ENCODE measurements at places on chromosomes 6 and 20.

DNA sequence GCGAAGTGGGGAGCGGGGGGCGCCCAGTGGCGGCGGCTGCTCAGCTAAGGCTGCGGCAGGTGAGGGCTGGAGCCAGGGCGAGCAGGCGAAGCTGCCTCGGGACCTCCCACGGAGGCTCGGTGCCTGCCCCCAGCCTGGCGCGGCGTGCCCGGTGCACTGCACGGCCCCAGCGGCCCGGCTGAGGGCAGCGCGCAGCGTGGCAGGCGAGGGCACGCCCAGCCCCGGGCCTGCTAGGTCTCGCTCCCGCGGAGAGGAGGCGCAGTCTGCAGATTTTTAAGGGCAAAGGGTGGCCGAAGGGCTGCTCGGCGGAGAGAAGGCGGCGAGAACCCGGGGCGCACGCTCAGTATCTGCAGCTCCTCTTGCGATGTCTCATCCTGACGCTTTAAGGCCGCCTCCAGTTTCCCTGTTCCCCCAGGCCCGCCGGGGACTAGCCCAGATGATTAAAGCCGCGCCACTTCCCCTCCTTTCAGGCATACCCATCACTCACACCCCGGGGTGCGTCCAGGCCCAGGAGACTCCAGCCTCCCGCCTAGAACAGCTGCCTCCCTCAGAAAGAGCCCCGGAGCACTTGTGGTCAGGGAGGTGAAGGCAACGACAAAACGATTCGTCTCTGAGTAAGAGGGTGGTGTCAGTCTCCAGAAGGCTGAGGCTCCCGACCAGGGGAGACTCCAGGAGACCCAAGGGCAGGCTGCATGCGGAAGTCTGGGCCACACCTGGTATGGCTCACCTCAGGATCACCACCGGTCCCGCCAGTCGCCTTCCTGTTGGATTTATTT lies at the start of gene FERMT1:
TSS of gene FERMT1 (minus strand) at position 158 of the 776 bp plus-strand sequence. CDS start 3,476 bp downstream, outside the sequence.
- DNase-seq, result peak; percentile 58

DNA sequence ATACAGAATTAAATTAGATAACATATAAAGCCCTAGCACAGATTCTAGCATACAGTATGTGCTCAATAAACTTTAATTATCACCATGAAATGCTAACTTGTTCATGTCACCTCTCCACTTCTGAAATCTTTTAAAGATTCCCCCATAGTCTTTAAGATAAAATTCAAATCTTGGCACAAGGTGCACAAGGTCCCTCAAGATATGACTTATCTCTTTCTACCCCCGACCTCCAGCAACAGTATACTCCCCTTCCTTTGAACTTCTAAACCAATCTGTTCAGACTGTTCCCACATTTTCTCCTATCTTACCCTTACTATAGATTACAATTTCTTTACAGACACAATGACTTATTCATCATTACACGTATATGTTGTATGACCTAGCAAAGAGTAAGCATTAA lies 29.0 kb downstream of the SEC63 start:
- DNase-seq, result no peak

DNA sequence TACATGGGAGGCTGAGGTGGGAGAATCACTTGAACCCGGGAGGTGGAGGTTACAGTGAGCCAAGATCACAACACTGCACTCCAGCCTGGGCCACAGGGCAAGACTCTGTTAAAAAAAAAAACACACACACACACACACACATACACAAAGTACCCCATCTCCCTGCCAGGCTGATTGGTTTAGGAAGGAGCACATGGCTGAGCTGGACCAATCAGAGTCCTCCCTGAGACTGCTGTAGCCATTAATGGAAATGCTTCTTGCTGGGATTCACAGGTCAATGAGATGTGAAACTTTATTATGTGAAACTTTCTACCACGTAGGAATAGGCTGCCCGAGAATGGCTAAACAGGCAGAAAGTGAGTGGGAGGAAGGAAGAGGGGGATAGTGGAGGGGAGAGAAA lies 2.9 kb downstream of the TREM1 start:
- DNase-seq, result no peak

DNA sequence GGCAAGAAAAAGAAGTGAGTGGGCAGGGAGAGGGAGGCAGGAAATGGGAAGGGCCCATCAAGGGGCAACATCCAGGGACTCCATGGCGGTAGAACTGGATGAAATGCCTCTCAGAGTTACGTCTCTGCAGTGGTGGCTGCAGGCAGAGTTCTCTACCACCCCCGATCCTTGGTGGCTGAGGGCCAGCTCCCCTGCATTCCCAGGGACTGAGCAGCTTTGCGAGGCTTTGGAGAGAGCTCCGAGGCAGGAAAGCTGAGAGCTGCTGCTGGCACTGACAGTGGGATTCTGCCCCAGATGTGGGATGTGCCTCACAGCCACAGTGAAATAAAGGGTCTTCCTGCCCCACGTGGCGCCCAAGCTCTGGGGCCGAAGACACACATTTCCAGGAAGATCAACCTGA lies 236.6 kb downstream of the SLC24A3 start:
- DNase-seq, result no peak

DNA sequence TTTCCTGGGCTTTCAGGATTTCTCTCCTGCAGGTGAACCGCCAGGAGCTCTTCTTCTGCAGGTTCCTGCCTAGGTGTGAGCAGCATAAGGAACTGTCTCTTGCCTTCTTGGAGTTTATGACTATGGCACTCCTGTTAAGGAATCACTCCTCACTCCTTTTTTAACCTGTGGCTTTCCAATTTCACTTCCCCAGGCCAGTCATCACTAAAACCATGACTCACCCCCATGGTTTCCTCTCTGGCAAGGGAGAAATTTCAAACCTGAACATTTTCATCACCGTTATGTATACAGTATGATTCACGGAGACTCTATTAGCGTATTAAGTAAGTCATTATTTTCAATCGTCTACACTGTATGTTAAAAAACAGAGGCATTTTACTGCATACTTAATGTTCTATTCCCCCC lies 78.2 kb upstream of the ARID1B start:
- no peak for DNase-seq

DNA sequence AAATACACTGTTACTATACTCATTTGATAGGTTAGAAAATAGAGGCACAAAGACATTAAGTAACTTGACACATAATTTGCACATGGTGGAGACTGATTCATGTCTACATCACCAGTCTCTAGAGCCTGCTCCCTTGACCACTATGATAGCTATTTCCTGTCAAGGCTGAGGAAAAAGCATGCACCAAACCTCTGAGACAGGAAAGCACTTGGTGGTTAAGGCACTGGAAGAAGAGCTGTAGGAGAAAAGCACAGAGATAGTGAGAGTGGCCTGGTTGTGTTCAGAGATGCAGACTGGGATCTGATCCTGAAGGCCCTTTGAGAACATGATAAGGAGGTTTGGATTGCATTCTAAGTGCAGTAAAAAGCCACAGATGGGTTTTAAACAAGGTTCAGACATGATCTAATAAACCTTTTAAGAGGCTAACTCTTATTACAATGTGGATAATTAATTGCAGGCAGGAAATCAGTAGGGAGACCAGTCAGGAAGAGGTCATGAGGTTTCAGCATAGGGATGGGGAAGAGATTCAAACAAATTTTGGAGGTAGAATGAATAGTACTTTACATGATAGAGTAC lies 168.9 kb downstream of the PHF3 start:
- DNase-seq, result no peak

DNA sequence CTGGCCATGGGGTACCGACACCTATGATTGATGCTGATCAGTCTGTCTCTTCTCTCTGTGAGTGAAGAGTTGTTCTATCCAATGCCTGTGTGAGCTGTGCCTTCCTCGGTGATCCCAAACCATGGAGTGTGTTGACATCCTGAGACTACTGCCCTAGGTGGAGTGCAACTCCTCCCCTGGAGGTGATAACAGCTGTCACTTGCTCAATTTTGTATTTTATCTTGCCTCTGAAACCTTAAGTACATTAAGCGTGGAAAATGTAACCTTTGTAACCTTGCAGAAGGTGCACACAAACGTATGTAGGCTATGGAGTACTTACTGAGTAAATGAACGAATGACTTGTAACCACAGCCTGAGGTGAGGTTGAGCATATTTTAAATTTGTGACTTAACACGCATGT lies 256.2 kb downstream of the FNDC1 start:
- DNase-seq, result no peak

DNA sequence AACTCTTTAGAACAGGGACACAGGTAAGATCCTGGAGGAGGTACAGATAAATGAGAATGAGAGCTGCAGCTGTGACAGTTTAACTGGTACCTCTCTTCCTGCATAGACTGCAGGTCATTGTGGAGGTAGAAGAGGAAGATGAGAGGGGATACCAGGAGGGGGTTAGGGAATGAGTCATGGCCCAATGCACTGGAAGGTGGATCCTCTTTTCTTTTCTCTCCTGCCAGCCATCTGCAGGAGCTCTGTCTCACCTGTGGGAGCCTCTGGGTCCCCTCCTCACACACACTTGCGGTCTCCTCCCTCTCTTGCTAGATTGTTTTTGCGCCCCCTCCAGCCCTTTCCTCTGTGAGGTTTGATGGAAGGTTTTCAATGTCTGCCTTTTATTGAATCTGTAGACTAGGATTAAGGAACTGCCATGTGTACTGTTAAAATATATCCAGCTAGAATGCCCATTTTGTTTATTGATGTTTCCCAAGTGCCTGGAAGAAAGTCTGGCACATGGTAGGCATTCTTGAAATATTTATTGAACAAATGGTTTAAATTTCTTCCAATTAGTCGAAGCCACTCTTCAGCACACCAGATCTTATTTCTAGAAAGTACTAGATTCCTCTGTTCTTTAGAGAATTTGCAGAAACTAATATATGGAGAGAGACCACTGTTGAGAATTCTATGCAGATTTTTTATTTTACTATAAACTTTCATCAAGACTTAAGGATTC lies 13.0 kb downstream of the C6orf163 start:
- no peak for DNase-seq

DNA sequence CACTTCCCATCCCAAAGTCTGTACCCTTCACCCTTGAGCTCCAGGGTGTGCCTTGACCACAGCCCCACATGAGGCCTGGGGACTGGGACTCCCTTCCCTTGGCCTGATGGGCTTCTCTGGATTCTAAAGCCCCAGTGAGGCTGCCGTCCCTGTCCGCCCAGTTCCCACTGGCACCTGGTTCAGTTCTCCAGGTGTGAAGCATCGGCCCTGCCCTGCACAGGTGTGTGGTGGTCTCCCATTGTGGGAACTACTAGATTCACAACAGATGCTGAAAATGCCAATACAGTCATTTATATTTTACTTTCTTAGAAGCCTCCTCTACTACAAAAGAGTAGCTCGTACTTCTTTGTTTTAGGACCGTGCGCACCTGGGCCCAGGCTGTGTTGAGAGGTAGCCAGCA lies 72.8 kb downstream of the TTLL2 start:
- DNase-seq, result no peak

GRCh38 chr20:58402827-58403226 lies 13.8 kb downstream of the VAPB start:
- DNase-seq, result no peak

DNA sequence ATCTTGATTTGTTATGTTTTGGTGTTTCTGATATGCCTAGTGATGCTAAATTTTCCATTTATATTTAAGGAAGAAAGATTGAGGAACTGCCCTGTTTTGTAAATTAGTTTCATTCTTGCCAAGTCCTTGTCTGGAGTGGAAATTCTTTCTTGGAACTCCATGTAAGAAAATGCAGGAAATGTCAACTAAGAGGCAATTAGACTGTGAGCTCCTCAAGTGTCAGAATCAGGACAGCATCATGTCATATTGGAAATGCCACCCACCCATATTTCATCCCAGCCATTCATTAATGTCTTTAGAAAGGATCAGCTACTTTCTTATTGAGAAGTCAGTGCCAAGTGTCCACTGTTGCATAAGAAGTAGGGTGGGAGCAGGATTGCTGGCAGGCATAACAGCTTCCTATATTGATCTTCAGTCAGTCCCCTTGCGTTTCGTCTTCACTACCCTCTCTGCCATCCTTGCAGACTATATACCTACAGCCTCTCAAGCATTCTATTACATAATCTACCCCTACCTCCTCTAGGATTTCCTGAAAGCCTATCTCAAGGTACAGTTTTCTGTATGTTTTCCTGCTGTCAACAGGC lies 42.4 kb downstream of the HAO1 start:
- DNase-seq, result no peak

- DNase-seq, result no peak
Measured at GRCh38 chr6:45619994-45620471, 242.3 kb upstream of the SUPT3H start.

- no peak for DNase-seq
Measured at GRCh38 chr20:35662551-35662950, 2.1 kb downstream of the CPNE1 start.

- no peak for DNase-seq
Measured at GRCh38 chr6:108029226-108029921, 45.2 kb downstream of the OSTM1 start.

- no peak for DNase-seq
Measured at GRCh38 chr6:20200761-20201630, 11.3 kb downstream of the MBOAT1 start.

DNA sequence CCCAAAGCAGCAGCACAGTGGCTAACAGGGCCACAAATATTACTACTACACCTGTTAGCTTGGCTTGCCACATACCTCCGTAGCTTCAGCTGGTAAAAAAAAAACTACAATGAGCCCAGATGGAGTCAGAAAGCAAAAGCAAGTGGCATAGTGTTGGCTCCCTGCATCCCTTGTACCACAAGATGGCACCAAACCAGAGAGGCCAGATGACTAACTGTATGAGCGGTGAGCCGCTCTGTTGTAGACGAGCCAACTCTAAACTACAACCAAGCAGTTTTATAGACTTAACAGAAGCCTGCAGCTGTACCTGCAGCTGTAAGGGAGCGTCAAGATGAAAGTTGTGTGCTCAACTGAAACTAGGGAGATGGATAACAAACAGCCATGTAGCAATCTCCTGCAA lies 84.5 kb upstream of the MCHR2 start:
- DNase-seq, result no peak

- DNase-seq, result no peak
Measured at GRCh38 chr6:39835821-39836295, 43.7 kb downstream of the DAAM2 start.

DNA sequence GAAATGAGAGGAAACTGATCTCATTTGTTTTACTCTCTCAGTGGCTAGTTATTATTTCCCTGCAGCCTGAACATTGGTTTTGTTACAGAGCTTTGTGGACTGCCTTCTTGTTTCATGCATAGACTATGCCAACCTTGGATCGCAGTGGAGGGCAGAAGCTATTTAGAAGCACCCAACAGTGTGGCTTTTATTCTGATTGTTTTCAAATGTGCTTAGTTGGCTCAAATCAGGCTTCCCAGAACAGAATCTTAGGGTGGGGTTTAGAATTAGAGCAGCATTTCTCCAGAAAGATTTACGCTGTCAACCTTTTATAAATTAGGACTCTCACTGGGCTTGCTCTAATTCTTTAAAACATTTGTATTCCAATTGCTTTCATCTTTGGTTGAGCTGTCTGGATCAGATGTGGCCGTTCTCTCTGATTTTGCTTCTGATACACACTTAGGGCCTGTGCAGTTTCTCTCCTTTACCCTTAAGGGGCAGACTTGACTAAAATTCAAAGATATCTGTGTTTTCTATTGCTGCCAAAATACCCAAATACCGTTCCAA lies 210.3 kb downstream of the BCKDHB start:
- no peak for DNase-seq

- no peak for DNase-seq
Measured at GRCh38 chr6:2633736-2634135, 117.0 kb downstream of the MYLK4 start.

Data from stimulated activated CD4-positive, alpha-beta T cell treated with anti-CD3 and anti-CD28 coated beads, Interleukin-2, amount 100 ng/mL, for 24 hours (primary cell).